ENCODE measurements at places on chromosomes 12 and 14.

- DNase-seq: no peak
Measured at GRCh38 chr12:62654326-62655241, 188.0 kb downstream of the MON2 start.

GRCh38 chr14:94971750-94972149 lies 185.6 kb downstream of the DICER1 start:
- DNase-seq: no peak

DNA sequence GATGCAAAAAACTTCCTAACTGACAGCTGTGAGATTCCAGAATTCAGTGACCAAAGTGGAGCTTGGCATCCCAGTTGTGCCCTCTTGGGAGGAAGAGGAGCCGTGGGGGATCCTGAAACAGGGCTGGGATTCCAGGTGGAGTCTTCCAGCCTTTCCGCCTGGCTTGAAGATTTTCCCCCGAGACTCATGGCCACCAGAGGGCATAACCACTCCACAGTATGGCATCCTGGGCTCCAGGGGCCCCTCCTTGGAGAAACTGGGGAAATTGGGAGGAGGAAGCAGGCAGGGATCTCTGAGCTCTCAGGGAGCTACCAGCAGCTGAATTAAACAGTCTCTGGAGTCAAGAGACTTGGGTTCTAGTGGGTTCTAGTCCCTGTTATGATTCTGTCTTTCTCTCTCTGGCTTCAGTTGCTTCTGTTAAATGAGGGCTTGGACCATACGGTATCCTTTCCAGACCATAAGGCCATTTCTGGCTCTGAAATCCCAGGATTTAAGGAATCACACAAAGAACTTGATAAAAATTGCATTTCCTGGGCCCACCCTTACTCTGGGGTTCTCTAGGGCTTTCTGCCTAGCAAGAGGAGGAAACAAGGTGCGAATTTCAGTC lies 2.6 kb upstream of the TAMALIN start:
- DNase-seq: no peak

DNA sequence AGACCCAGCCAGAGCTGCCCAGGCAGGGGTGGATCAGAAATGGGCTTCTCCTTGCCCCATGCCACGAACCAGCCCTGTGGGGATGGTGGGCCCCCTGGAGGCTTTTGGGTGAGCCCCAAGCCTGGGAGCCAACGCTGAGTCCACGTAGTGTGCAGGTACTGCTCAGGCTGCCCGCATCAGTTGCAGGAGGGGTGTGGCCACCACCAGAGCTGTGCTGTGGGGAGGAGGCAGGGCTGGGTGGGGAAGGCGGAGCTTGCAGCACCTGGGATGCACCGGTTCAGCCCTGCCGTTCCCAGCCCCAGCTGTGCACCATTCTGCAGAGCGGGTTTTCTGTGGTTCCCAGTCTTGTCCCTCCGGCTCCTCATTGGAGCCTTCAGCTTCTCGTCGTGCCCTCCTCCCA lies 36.3 kb downstream of the IL31 start:
- DNase-seq: no peak

GRCh38 chr14:79564371-79564770 lies 646.9 kb downstream of the DIO2 start:
- no peak for DNase-seq

GRCh38 chr12:97017213-97017612 lies 110.2 kb downstream of the NEDD1 start:
- no peak for DNase-seq

DNA sequence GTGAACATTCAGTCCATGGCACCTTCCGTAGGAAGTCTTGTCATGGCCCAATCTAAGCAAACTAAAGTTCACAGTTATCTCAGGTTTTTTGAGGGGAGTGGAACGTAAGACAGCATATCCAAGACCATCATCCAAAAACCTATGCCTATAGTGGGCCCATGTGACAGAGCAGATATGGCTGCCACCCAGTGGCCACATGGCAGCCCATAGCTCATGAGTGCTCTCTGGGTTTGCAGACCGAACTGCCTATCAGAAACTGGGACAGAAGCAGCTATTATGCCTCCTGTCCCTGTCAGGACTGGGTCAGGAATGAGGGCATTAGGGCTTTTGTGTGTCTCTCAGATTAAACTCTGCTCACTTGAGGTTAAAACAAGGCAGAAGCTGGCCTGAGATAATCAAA lies 503.7 kb downstream of the NRXN3 start:
- DNase-seq: no peak

DNA sequence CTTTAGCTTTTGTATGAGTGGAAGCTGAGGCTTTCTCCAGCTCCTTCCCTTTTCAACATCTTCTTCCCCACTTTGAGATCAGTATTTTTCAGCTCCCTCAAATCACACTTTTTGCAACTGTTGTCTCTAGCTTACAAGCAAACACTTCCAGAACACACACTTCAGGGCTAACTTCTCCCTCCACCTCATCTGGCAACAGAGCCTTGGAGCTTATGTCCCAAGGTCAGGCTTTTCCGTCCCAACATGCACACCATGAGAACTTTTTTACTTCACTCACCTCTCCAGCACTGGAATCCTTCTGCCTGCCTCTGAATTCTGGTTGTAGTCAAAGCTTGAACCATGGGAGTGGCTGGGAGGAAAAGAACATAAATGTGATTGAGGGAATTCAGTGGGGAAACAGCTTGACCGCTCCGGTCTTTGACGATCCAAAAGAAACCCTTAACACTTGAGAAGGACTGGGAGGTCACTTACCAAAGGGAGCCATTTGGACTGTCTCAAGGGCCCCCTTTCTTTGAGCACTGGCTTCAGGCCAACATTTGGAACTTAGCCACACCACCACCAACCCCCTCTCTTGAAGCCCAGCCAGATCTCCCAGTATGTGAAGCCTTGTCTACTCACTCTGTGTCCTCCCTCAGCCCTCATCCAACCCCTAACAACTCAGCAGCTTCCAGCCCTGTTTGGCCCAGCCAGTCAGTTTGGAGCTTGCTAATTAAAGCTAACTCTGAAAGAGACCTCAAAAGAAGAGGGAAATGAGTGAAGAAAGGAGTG lies 3.9 kb upstream of the BLOC1S1 start:
- DNase-seq: no peak

GRCh38 chr12:7989827-7990491 lies 42.6 kb upstream of the FOXJ2 start:
- DNase-seq: peak; percentile 25

- no peak for DNase-seq
Measured at GRCh38 chr14:44940944-44941343, 20.8 kb downstream of the KLHL28 start.

DNA sequence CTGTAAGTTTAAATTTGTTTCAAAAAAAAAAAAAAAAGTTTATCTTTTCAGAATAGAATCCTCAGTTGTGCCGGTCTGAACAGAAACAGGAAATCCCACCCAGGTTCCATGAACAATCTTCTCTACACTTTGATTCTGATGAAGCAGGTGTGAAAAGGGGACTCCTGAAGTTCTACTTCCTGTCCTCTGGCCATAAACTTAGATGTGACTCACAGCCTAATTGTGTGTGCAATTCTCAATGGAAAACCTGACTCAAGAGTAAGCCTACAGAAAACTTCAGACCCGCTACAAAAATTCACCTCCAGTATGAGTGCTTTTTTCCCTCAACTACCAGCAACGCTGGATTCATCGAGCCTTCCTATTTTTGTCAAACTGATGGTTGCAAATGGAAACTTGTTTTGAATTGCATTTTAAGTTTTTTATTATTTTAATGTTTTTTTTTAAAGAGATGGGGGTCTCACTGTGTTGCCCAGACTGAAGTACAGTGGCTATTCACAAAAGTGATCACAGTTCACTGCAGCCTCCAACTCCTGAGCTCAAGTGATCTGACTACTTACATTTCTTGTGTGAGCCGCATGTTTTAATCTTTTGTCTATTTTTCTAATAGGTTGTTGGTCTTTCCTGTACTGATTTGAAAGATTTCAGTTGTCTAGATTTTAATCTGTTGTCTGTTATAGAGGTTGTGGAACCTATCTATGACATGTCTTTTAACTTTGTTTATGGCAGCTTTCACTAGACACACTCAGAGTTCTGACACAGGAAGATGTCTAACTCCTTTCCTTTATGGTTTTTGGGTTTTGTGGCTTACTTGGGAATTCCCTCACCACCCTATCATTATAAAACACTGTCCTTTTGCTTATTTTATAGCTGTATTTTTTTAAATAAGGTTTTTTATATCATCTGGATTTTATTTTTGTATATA lies 37.6 kb downstream of the ATG14 start:
- no peak for DNase-seq

DNA sequence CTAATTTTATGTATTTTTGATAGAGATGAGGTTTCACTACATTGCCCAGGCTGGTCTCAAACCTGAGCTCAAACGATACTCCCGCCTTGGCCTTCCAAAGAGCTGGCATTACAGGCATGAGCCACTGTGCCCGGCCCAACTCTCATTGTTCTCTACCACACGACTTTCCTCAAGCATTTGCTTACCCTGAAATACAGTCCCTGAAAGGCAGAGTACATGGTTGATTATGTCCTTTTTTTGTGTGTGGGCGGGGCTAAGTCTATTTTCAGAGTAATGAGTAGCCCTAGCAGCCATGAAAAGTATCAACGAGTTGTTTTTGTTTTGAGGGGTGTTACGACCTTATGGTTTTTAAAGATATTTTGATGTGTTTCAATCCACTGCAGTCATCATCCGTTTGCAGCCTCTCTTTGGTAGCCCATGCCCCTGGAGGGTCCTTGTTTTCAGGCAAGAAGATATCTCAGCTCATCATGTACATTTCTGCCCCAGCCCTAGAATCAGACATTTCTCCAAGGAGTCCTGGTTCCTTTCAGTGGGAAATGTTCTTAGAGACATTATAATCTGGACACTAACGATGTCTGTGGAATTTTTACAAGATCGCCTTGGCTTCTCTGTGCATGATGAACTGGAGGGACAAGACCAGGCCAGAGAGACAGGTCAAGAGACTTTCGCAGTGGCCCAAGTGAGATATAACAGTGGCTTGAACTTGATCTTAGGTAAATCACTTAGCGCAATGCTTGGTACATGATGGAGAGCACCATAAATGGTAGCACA lies 8.7 kb downstream of the ACACB start:
- DNase-seq: no peak

DNA sequence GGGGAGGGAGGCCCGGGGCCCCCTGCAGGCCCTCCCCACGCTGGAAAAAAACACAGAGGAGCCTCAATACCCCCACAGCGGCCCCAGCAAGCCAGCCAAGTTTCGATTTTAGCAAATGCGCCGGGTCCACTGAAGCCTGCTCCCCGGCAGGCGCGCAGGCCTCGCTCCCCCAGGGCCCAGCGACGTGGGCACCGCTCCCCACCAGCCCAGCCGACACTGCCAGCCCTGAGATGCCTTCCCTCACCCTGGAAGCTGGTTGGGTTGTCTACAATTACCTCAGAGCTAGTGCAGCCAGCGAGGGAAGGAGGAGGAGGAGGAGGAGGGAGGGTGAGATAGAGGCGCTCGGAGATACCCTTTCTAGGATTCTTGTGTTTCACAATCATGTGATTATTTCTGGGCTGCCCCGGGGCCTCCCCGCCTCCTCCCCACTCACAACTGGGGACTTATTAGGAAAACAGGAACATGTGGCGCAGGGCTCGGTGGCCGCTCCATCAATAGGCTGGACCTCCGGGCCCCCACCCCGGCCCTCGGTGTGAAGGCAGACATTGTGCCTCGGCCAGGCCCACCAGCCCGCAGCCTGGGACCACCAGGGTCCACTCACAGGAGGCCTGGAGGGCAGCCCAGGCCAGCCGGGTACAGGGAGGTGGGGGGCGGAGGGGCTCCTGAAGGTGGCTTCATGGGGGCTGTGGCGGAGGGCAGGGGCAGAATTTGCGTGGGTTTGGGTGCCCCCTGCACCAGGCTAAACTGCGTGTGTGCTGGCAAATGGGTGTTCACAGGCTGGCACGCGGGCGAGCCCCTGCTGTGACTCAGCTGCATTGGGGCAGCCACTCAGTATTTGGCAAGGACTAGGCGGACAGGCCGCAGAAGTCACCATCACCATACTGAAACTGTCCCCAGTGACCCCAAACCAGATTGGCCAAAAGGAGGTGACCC lies 109.9 kb downstream of the NCOR2 start:
- DNase-seq: peak; percentile 78

DNA sequence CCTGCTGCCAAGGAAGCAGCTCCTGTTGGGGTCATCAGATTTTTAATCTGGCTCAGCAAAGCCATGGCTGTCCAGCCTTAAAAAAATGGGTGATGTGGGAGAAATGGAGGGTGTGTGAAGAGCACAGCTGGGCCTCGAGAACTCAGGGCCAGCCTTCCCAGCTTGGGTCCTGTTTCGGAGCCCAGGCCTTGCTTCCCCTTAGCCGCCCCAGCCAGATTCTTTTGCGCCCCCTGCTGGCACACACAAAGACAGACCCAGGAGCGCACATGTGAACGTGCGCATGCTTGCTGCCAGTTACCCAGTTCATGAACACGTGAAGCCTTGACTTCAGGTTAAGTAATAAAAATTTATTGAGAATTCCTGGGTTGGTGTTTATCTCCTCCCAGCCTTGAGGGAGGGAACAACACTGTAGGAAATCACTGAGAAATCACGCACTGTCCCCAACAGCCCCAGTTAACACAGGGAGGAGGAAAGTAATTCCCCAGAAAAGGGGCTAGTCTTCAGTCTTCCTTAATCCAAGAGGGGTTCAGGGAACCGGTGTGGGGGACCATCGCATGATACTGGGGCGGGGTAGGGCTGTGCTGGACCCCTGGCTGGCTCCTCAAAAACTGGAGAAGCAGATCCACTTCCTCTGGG lies 5.3 kb downstream of the PHB2 start:
- DNase-seq: no peak

DNA sequence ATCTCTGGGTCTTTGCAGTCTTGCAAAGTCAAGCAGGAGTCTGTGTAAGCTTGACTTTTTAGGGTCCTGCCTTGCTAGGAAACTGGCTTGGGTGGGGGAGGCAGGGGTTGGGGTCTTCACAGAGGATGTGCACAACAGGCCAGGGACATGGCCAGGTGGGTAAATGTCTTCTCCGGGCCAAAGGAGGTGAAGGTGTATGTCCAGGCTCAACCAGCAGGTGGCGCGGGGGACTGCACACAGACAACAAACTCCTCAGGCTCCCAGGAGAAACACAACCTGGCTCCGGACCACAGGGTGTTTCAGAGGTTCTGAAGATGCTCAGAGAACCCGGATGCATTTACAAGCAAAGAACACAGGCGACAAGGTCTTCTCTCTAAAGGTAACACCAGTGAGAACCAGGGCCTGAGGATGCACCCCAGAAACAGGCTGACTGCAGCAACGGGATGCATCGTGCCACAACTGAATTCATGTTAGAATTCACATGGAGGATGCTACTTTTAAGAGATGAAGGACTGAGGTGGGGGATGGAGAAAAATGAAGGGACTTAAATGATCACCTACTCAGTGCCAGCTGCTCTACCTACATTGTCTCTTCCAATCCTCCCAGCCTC lies 56.0 kb downstream of the PLEKHG3 start:
- DNase-seq: no peak

GRCh38 chr14:94045563-94046345 lies 19.6 kb downstream of the OTUB2 start:
- no peak for DNase-seq

- no peak for DNase-seq
Measured at GRCh38 chr14:49733836-49734235, 34.1 kb upstream of the KLHDC2 start.
